IMR-90 (cell line): ENCODE measurements at places on chromosomes 2 and 18. TPM values are rescaled to one million over a fixed set of nuclear protein-coding genes. Genes with fewer than 3 reads are reported as not detected.

Gene ACYP2
- polyA plus RNA-seq: 5.9 and 7.4 TPM in 2 replicates

Gene SEPTIN10
- 42.4 and 55.4 TPM in 2 replicates for polyA plus RNA-seq

Gene UGT1A5
- polyA plus RNA-seq: not detected in 2 replicates

Gene KIF5C
- polyA plus RNA-seq: 0.10 and 0.13 TPM in 2 replicates

Gene EIF2AK3
- 5.3 and 7.9 TPM in 2 replicates for polyA plus RNA-seq

Gene CCDC68
- polyA plus RNA-seq: 0.46 and 0.55 TPM in 2 replicates

Gene GPR45
- polyA plus RNA-seq: not detected in 2 replicates

Gene MFF
- 61.0 and 70.1 TPM in 2 replicates for polyA plus RNA-seq

Gene UGGT1
- 23.0 and 26.1 TPM in 2 replicates for polyA plus RNA-seq

Gene TTN
- polyA plus RNA-seq: 0.02 and 0.03 TPM in 2 replicates

GRCh38 chr2:216635171-216635570 lies 2.0 kb downstream of the IGFBP2 start:
- no peaks in the 10 kb centered on the region for H3K36me3 ChIP-seq
- peaks cover 4% of the 10 kb centered on the region; the same call in 1 of the 2 replicates for H3K4me1 ChIP-seq
- DNase-seq: no peak

DNA sequence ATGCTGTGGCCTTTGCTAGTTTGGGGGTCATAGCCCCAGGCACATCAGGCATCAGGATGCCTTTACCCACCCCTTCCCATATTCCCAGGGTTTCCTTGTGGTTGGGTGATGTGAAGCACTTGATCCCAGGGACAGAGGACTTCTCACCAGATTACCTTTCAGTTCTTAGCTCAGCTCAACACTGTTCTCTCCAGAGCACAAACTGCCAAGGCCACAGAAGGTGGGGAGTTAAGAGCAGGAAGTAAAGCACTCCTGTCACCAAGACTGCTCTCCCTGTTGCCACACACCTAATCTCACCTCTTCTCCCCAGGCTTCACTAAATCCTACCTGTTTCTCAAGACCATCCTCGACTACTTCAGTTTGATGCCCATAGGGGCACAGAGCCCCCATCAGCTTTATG lies 25.9 kb downstream of the FHOD3 start:
- no peak overlapping the region for H3K27ac ChIP-seq
- no peak overlapping the region for H3K4me3 ChIP-seq
- no peak for DNase-seq
- no peaks in the 10 kb centered on the region for H3K27me3 ChIP-seq
- H3K36me3 ChIP-seq: no peaks in the 10 kb centered on the region

- H3K27me3 ChIP-seq: no peaks in the 10 kb centered on the region
- no peak overlapping the region for H3K4me3 ChIP-seq
Measured at GRCh38 chr18:11834772-11835171, 16.4 kb upstream of the CHMP1B start.

- no peak overlapping the region for H3K4me3 ChIP-seq
- DNase-seq: no peak
- no peaks in the 10 kb centered on the region for H3K36me3 ChIP-seq
- no peak overlapping the region for H3K27ac ChIP-seq
- H3K27me3 ChIP-seq: peaks cover 20% of the 10 kb centered on the region
Measured at GRCh38 chr2:230942920-230943896, 18.2 kb upstream of the GPR55 start.

DNA sequence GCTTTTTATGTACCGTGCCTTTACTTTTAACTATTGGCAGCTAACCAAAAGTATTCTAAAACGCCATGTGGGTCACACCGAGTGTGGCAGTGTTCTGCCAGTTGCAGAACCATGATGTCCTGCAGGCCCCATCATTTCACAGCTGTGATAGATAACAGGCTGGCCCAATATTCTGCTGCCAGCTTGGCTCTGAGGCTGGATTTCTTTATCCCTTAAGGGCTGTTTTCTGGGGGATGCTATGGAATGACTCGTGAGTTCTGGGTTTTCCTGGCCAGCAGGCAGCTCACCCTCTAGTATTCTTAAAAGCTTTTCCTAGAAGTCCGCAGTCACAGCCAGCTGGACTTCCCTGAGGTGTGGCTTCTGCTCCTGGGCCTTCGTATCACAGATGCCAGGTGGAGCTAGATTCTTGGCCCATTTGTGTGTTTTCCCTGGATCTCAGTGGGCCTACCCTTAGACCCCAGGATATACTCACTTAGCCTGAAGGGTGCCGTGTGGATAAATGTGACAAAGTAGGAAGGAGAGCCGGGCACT lies 41.0 kb downstream of the FHOD3 start:
- no peaks in the 10 kb centered on the region for H3K36me3 ChIP-seq
- H3K27me3 ChIP-seq: no peaks in the 10 kb centered on the region
- DNase-seq: no peak
- H3K27ac ChIP-seq: no peak overlapping the region
- peaks cover 6% of the 10 kb centered on the region for H3K4me1 ChIP-seq
- no peak overlapping the region for H3K4me3 ChIP-seq

- H3K4me1 ChIP-seq: no peaks in the 10 kb centered on the region
- no peak for DNase-seq
- no peaks in the 10 kb centered on the region for H3K36me3 ChIP-seq
Measured at GRCh38 chr2:103527278-103527677, 765.4 kb downstream of the TMEM182 start.

- H3K4me1 ChIP-seq: no peaks in the 10 kb centered on the region
- DNase-seq: no peak
- no peaks in the 10 kb centered on the region for H3K36me3 ChIP-seq
- no peaks in the 10 kb centered on the region for H3K27me3 ChIP-seq
- no peak overlapping the region for H3K27ac ChIP-seq
Measured at GRCh38 chr2:181998041-181998835, 12.6 kb downstream of the PPP1R1C start.

DNA sequence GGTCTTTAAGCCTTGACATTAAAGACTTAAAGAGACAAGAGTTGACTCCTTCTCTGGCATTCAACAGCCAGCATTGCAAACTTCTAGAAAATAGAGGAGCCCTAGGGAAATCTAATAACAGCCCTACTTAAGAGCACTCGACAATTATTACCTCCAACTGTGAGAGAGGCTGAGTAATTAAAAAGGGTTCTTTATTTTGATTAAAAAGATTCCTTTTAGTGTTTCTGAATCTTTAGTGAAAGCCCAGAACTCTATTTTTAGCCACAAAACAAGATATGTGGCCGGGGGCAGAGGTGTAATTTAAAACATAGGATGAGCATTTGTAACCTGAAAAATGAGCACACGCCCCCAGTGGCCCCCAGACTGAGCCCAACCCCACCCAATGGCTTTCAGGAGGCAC lies 222.3 kb downstream of the SMAD2 start:
- H3K27me3 ChIP-seq: no peaks in the 10 kb centered on the region
- H3K36me3 ChIP-seq: no peaks in the 10 kb centered on the region
- H3K4me1 ChIP-seq: no peaks in the 10 kb centered on the region
- no peak for DNase-seq
- H3K4me3 ChIP-seq: no peak overlapping the region

- H3K36me3 ChIP-seq: peaks cover 3% of the 10 kb centered on the region
- no peak overlapping the region for H3K4me3 ChIP-seq
- H3K27ac ChIP-seq: no peak overlapping the region
- peaks cover 13% of the 10 kb centered on the region for H3K4me1 ChIP-seq
- no peaks in the 10 kb centered on the region for H3K27me3 ChIP-seq
- no peak for DNase-seq
Measured at GRCh38 chr2:105776560-105776928, 31.8 kb downstream of the NCK2 start.

GRCh38 chr2:23788100-23788499 lies 138.8 kb downstream of the ATAD2B start:
- no peak overlapping the region for H3K27ac ChIP-seq
- no peaks in the 10 kb centered on the region; the same call in 1 of the 2 replicates for H3K36me3 ChIP-seq
- no peaks in the 10 kb centered on the region for H3K27me3 ChIP-seq
- no peak for DNase-seq

- H3K36me3 ChIP-seq: no peaks in the 10 kb centered on the region
- no peaks in the 10 kb centered on the region for H3K4me1 ChIP-seq
- no peak overlapping the region for H3K4me3 ChIP-seq
- no peak for DNase-seq
Measured at GRCh38 chr2:233185963-233186362, 65.5 kb upstream of the ATG16L1 start.

GRCh38 chr2:98448441-98449145 lies 3.9 kb downstream of the INPP4A start:
- no peak overlapping the region for H3K4me3 ChIP-seq
- H3K4me1 ChIP-seq: peaks cover 6% of the 10 kb centered on the region
- H3K27me3 ChIP-seq: no peaks in the 10 kb centered on the region
- H3K27ac ChIP-seq: no peak overlapping the region

DNA sequence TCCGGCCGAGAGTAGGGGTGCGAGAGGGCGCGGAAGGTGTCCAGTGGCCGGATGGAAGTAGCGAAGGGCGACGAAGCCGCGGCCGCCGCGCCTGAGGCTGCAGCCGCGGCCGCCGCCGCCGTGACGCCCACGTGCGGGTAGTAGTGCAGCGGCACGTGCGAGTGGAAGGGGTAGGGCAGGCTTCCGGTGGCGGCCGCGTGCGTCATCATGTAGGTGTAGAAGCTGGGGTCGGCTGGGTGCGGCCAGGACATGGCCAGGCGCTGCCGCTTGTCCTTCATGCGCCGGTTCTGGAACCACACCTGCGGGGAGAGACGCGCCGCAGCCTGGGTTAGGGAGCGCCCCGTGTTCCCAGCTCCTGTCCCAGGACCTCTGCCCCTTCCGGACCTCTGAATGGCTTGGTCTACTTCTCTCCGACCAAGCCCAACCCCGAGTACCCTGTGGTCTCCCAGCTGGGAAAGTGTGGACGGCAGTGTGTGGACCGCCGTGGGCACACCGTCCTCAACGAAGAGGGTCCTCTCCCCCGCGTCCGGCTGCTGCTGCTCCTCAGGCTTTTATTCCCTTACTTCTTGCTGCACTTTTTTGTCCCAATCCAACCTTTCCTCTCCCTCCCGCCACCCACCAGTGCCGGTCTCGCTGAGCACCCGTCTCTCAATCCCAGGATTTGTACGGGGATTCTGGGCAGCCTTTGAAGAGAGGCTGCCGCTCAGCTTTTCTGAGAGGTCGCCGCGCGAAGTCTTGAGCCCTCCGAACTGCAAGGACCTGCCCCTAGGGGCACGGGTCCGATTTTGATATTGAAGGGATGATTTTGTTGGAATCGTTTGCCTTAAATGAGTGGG lies 3.0 kb downstream of the EVX2 start:
- H3K36me3 ChIP-seq: no peaks in the 10 kb centered on the region
- H3K27ac ChIP-seq: no peak overlapping the region
- peaks cover 1% of the 10 kb centered on the region for H3K4me1 ChIP-seq
- peak overlapping the region; percentile 14; the same call in 1 of the 2 replicates for H3K4me3 ChIP-seq
- no peak for DNase-seq
- peaks cover 86% of the 10 kb centered on the region for H3K27me3 ChIP-seq

GRCh38 chr2:28150994-28151393 lies 241.7 kb upstream of the FOSL2 start:
- H3K4me3 ChIP-seq: no peak overlapping the region
- peaks cover 3% of the 10 kb centered on the region; the same call in 1 of the 2 replicates for H3K4me1 ChIP-seq
- no peaks in the 10 kb centered on the region for H3K27me3 ChIP-seq
- H3K27ac ChIP-seq: no peak overlapping the region
- H3K36me3 ChIP-seq: no peaks in the 10 kb centered on the region

DNA sequence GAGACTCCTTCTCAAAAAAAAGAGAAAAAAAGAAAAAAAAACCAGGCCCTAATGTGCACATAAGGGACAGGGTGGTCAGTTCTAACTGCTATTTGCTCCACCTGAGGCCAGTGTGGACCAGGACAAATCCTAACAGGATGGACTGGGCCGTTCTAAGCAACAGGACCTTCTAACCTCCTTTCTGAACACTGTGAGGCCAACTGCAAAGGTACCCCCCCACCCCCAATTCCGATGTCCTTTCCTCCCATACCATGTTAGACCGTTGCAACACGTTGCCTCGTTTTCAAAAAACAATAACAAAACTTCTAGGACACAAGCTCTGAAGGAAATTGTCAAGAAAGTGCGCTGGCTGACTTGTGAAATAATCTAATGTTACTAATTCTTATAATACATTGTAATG lies 1.2 kb downstream of the THAP4 start:
- DNase-seq: no peak
- H3K4me3 ChIP-seq: peak overlapping the region; percentile 100
- no peaks in the 10 kb centered on the region for H3K27me3 ChIP-seq
- peaks cover 27% of the 10 kb centered on the region for H3K36me3 ChIP-seq
- peak overlapping the region; percentile 53; the same call in 1 of the 2 replicates for H3K27ac ChIP-seq

- H3K27ac ChIP-seq: peak overlapping the region; percentile 30
- H3K27me3 ChIP-seq: no peaks in the 10 kb centered on the region
- no peak for DNase-seq
- H3K4me3 ChIP-seq: no peak overlapping the region
Measured at GRCh38 chr2:207143215-207144172, 22.3 kb downstream of the KLF7 start.
